ENCODE measurements at places on chromosomes 13 and 19.

- DNase-seq: no peak
Observed at GRCh38 chr13:48346583-48346982, 43.0 kb downstream of the RB1 start.

- DNase-seq: no peak
Observed at GRCh38 chr13:81917810-81918209, 1576.9 kb upstream of the SPRY2 start.

DNA sequence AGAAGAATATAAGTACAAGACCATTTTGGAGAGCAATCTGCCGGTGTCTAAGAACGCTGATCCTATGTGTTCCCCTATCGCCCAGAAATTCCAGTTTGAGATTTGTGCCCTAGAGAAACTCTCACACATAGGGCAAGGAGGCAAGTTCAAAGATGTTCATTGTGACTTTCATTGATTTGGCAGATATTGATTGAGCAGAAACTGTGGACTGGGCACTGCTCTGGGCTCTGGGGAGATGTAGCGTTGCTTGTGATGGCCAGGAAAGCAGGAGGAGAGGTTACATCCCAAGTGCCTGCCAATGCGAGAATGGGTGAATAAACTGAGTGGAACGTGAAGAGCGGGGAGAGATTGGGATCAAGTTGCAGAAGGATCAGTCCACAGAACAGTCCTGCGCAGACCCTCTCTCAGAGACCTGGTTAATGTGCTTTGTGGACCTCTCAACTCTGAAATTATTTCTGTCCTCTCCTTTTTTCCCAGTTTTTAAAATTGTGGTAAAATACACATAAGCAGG is 123.9 kb upstream of the PEG3 start:
- no peak for DNase-seq

DNA sequence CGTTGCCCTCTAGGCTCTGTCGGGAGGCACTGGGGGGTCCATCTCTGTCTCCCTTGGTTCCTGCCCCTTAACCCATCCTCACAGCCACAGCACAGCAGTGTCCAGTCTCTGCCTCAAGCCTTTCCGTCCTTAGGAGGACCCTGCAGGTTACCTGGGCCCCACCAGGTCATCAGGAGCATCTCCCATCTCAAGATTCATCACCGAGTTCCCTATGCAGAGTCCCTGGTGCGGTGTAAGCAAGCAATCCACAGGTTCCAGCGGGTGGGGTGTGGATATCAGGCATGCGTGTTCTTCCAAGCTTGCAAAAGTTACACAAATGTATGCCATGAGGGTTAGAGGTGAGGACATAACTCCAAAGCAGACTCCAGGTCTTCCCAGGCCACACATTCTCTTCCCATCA is 20.9 kb upstream of the GAS6 start:
- no peak for DNase-seq

DNA sequence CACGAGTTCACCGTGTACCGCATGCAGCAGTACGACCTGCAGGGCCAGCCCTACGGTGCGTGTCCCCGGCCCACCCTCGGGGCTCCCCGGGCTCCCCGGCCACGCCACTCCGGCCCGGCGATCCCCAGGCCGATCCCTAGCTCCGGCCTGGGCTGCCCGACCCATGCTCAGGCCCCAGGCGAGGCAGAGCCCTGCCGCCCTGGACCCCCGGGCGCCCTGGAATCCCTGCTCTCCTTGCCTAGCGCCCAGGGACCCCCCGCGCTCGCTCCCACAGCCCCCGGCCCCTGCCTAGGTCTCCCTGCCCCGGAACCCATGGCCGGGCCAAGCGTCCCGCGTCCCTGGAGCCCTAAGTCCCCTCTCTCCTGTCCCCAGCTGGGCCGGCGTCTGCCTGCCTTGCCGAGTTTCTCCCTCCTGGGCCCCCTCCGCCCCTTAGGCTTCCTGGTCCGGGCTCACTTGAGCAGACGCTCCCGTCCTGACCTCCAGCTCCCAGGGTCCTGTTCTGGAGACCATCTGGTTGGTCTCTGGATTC is 494 bp downstream of the NCLN start:
- no peak for DNase-seq

- no peak for DNase-seq
Observed at GRCh38 chr19:15015946-15016542, 33.2 kb upstream of the CASP14 start.

GRCh38 chr13:45310341-45311131 is 30.4 kb downstream of the TPT1 start:
- DNase-seq: no peak

DNA sequence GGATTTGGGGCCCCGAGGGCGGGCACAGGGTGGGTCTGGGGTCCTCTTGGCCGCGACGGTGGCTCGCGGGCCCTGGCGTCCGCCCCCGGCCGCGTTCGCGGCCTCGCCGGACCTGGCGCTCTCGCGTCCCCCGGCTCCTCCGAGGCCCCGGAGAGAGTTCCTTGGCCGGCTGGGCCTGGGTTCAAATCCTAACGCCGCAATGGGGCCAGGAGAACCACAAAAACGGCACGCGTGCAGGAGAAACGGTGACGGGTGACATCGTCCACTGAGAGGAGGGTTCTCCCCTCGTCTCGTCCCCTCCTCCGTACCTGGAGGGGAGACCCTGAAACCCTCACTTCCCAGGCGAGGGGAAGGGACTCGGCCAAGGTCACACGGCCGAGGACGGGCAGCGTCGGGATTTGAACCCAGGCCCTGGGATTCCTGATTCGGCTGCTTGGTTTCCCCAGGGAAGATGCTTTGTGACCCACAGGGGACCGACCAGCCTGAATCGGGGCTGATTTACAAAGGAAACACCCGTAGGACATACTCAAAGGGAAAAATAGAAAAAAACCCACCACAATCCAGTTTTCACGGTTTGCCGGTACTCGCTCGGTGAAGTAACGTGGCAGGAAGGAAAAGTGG is 624 bp downstream of the SAFB start:
- DNase-seq: no peak

Measured in GM04503 (cell line).